Stimulated activated CD8-positive, alpha-beta memory T cell treated with anti-CD3 and anti-CD28 coated beads, Interleukin-2, amount 100 ng/mL, for 1 hour (primary cell): ENCODE measurements at places on chromosomes 11 and 22.
A peak's percentile ranks its signal among the peaks of the same experiment; 100 is the strongest.

DNA sequence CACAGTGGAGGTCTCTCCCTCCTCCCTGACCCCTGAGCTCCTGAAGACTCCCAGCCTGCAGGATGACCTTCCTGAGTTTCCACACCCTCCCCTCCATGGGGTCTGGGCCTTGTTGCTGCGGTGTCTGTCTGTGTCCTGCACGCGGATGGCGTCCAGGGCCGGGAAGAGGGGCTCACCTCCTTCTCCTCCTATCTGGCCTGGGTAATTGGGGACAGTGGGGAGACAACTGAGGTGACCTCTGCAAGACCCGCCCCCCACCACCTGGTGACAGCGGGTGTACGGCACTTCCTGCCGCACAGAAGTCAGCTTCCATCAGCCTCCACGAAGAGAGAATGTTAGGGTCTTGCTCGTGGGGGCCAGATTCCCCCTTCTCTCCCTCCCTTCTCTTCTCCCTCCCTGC lies 31.7 kb downstream of the LINC01488 start:
- DNase-seq: no peak

DNA sequence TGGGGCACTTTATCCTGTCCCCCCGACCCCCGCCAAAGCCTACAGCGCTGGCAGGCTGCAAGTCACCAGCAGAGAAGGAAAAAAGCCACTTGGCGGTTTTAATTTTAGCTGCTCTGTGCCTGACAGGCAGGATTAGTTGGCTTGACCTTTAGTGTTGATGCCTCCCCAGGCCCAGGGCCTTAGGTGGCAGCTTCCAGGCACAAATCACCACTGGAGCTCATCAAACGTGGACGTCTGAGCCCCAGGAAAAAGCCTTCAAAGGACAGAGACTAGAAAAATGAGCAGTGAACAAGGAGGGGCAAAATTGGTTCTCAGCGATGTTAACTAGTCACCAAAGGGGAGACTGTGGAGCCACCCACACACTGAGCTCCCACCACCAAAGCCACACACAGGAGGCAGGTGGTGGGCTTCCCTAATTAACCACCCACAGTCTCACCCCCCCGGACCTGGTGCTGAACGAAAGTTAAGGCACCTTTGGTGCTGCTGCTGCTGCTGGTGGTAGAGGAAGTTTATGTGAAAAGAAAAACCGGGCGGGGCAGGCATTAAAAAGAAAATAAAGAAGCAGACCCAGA lies 4.4 kb upstream of the PYGM start:
- DNase-seq: peak; percentile 40

DNA sequence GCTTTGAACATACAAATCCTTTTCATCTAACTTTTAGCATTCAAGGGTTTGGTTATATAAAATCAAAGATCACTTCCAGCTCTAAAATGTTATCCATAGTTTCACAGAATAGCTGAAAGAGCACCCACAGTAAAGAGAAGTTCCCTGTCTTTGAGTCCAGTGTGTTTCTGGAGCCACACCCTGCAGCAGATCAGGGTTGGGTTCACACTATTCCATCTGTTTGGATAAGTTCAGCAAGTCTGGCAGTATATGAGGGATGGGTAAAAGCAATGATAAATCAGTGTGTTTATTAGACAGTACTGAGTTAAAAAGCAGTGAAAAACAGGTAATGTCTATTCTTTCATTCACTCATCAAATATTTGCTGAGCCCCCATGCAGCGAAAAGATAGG lies 135.8 kb upstream of the PITPNB start:
- DNase-seq: no peak

DNA sequence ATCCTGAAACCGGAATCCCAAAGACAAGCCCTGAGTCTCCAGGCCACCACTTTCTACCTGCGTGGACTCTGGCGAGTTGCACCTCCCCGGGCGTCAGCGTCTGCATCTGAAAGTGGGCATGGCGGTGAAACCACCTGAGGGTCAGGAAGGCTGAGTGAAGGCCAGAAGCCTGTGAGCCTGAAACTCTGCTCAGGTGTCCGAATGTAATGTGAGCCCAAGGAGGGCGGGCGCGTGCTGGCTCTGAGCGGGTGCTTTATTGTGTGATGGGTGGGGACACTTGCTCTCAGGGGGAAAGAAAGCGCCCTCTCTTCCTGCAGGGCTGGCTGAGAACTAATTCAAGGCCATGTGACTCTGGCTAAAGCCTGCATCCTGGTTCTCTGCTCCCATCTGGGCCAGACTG lies 135.6 kb downstream of the ST3GAL4 start:
- DNase-seq: no peak

DNA sequence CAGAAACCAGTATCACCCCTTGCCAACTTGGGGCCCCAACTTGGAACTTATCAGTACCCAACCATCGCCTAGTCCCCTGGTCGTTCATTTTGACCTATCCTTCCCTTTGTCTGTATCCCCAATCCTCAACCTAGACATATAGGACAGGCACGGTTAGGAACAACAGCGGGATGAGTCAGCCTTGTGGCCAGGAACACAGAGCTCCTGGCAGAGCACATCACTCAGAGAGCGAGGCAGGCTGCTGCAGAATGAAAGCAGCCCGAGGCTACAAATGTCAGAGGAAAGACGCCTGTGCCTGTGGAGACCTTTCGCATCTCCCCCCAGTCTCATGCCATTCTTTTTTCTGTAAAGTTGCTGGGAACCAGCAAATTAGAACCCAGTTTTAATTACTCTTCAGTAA lies 14.6 kb downstream of the DKK3 start:
- DNase-seq: no peak

DNA sequence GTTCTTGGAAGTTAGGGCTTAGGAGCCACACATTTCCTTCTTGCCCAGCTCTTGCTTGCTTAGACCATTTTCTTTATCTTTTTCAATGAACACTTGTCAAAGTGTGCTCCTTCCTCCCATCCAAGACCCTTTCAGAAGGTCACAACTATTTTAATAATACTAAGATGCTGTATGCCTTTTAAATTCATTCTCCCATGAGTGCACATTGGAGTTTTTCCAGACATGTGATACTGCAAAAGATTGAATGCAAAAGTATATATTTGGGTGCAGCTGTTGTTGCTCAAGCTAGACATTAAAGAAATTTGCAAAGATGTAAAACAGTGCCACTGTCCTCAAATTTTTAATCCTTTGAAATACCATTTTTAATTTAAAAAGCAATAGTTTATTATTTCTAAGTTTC lies 69.3 kb upstream of the TNRC6B start:
- no peak for DNase-seq

- no peak for DNase-seq
Measured at GRCh38 chr11:117972629-117973502, 13.3 kb upstream of the IL10RA start.
